ENCODE measurements at places on chromosomes 7 and 10.

DNA sequence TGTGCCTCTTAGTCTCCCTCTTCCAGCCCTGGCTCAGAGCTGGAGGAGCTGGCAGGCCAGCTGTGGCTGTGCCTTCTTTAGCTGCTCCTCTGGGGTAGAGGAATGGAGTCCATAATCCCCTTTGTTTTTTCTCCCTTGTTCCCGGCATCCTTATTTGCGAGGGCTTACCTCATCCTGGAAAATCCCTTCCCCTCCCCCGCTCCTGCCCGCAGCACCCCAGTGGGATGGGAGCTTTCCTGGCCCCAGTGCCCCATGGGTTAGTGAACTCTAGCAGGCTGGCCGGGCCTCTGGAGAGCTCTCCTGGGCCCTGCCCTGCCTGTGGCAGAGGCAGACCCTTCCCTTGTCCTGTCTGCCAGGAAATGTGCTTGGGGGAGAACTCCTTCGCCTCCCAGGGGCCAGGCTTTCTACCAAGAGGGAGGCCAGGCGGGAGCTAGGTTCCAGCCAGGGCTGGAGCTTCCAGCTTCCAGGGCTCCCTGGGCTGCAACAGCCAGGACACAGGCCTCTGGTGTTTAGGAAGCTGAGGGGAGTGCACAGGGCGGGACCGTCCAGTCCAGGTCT is 16.5 kb upstream of the TRIM8 start:
- DNase-seq = no peak

DNA sequence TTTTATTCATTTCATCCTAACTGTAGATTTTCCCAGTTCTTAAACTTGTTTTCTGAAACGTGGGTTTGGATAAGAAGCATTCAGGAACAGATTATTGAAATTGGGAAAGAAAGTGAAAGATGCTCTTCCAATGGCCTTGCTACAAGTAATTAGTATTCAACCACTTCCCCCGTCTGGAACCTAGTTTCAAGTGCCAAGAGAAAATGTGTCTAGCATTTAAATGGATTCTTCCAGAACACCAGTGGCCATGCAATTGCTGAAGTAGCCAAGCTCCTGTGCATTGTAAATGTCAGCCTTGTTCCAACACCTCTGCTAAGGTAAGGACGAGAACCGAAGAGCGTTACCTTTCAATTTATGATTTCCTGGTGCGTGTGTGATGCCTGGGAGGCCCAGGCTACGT is 68.2 kb downstream of the PFKFB3 start:
- DNase-seq = no peak

DNA sequence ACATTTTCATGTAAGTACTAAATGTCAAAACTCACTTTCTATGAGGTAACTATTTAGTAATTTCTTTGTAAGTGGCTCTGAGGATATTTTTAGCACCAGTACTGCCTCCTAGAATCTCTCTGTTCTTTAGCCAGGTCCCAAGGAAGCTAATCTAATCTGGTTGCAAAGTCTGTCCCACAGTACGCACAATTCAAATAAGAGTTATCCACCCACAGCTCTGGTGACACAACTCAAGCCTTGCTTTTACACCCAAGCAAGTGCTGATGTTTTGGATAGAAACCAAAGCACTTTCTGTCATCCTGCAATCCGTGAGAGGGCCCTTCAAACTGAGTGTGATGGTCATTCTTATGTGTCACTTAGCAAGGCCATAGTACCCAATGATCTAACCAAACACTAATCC is 14.5 kb downstream of the GIMAP5 start:
- DNase-seq = no peak

DNA sequence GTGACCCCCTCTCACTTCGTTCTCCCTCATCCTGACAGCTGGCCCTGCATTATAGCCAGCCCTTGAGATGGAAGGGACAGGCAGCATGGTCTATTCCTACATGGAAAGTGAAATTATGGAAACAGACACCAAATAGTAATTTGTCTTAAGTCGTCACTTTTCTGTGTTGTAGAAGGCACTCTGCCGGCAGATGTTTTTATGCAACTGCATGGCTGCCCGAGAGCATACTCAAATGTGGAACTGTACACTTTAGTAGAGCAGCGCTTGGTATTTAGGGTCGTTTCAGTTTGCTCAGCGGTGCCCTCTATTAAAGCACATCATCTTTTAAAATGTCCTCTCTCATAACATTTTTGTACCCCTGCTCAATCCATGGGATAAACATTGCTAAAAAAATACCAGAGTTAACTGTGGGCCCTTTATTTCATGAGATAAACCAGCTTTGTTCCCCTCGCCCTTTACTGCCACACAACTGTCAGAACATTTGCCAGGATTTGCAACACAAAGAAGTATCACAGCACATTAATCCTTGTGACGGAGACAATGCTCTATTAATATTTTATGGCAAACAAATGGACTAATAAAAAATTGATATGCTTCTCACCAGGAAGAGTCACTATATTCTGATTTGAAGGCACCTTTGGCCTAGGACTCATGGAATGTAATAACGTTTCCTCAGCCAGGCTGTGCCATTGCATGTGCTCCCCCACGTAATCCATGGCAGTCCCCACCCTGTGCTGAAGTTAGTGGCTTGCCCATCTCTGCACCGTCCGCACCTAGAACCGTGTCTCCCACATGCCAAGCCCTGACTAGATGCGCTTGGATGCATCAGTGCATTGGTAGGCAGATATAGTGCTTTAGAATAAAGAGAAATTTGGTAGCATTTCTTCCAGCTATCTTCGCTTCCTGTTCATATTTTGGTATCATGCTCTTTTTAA is 221.3 kb downstream of the PAXIP1 start:
- DNase-seq = no peak

- no peak for DNase-seq
These were observed 95.4 kb upstream of the AFAP1L2 start for GRCh38 chr10:114499630-114500190.

DNA sequence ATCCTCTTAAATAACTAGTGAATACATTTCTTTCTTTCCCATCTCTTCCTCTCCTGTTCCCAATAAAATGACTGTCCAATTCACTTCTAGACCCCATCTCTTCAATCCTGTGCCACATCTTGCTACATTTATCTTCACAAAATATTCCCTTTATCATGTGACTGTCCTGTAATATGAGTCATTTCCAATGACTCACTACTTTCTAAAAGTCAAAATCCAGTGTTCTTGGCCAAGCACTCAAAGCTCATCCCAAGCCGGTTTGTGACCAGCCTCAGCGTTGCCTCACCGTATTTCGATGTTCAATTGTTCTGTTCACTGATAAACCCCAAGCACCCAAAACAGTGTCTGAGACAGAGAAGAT is 104.7 kb downstream of the PARD3 start:
- no peak for DNase-seq

GRCh38 chr10:114430688-114431413 is 26.5 kb upstream of the AFAP1L2 start:
- DNase-seq = no peak

DNA sequence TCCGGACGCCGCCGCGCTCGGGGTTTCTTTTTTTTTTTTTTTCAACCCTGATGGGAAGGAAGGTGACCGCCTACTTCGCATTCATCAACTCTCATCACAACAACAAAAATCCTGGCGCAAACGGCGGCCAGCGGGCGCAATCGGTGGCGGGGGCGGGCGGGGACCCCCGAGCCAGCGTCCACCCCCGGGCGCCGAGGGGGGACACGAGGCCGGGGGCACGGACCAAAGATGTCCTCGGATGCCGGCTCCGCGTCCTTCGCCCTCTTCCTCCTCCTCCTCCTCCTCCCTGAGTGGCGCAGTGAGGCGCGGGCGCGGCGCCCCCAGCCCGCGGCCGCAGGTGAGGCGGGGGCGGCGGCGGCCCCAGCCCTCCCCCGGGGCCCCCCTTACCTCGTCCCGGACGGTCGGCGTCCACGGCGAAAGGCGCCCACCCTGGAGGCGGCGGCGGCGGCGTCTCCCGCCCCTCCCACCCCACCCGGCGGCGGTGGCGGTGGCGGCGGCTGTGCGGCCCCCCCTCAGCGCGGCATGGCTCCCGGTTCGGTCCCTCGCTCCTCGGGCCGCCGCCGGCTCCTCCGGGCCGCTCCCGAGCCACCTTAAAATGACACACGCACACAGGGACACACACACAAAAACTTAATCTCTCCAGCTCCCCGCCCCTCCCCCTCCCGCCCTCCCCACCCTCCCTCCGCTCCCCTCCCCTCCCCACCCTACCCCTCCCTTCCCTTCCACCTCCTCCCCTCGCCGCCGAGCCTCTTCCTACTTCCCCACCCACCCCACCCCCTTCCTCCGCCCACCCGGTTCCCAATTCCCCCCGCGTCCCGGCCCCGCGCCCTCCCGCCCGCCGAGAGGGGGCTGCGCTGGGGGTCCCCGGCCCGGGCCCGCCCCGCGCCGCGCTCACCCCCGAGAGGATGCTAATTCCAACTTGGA is at the start of gene CTBP2:
CTBP2 (minus strand) TSS at position 632 of the 924 bp plus-strand sequence.
- peak; percentile 87 for DNase-seq

DNA sequence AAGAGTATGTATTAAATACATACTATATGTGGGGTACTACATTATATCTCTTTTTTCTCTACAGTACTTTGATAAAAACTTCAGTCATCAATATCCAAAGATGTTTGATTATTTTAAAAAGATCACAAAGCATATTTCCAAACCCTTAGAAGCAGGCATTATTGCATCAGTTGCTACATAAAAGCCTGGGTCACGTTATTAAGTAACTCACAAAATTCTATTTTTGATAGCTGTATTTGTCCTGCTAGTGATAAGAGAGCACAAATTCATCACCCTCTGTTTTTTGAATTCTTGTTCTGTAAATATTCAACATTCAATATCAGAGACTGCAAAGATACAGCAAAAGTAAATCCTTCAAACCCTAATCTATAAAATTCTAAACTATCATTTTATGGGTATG is 30.0 kb downstream of the A1CF start:
- DNase-seq = no peak

GRCh38 chr10:35874311-35875015 is 232.4 kb upstream of the FZD8 start:
- DNase-seq = no peak

GRCh38 chr7:44884621-44885393 is 523 bp downstream of the PURB start:
- peak; percentile 84 for DNase-seq

DNA sequence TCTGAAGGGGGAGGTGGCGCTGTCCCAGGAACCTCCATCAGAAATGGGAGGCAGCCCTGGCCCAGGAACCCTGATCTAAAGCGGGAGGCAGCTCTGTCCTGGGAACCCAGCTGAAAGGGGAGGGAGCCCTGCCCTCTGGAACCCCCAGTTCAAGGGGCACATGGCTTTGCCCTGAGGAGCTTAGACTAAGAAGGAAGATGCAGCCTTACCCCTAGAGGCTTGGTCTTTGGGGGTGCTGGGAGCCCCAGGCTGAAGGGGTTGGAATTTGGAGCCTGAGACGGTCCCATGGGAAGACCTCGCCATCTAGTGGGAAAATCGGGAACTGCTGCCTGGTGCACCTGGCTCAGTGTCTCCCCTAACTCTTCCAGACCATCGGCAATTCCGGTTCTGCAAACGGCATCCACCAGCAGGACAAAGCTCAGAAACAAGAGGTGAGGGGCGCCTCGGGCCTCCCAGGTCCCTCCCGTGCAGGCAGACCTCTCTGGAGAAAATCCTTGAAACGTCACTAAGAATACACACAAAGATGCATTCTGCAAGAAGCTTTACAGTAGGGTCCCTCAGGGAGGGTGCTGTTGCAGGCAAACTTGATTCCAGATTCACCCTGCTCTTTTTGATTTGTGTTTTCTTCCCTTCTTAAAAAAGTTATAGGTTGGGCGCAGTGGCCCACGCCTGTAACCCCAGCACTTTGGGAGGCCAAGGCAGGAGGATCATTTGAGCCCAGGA is 52.4 kb upstream of the GTF2IRD1 start:
- peak; percentile 69 for DNase-seq

DNA sequence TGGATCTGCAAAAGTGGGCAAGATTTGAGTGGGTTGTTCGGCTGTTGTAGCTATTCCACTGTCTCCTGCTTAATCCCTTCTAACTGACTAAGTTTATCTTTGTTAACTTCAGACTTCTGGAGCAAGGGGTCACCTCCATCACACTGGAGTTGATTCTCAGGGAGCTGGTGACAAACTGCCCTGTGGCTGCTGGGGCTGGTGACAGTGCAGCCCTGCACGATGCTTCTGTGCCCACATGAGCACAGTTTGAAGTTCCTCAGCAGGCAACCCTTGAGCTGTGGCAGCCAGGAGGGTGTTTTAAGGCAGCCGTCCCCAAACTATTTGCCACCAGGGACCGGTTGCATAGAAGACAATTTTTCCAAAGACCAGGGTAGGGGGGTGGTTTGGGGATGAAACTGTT is 40.5 kb downstream of the ADRB1 start:
- no peak for DNase-seq

DNA sequence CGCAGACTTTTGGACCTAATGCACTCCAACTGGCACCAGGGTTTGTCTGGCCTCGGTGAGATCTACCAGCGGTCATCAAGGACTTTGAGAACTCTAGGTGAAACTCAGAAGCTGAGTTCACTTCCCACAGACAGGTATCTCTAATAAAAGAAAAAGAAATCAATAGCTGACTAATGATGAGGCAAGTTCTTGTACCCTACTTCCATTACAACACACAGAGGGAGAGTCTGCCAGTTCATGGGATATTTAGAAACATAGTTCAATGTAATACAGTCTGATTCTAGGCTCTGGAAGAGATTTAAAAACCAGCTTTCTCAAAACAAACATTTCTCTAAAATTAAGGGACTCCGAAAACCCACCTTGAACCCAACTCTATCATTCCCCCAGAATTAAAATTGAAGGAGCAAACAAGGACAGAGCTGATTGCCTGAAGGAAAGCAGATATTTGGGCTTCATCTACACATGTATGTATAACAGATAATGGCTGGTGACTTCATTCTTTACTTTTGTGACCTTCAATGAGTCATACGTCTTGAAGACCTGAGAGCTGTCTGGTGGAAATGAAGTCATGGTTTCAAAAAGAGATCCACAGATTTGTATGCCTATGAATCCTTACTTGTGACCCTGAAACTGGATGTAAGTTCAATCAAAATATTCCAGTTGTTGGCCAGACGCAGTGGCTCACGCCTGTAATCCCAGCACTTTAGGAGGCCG is 2.7 kb upstream of the PNLIPRP1 start:
- DNase-seq = no peak

DNA sequence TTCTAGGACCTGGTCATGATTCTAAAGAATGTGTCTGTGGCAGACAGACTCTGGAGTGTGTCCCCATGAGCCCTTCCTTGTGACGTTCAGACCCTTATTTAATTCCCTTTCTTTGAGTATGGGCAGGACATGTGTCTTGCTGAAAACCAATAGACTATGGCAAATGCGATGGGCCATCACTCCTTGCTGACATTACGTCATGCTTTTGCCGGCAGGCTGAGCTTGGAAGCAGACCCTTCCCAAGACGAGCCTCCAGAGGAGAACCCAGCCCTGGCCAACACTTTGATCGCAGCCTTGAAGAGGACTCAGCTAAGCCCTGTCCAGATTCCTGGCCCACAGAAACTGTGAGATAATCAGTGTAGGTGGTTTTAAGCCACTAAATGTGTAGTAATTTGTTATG is 18.4 kb upstream of the TMEM236 start:
- no peak for DNase-seq
